ENCODE measurements at places on chromosomes 3 and 15.

DNA sequence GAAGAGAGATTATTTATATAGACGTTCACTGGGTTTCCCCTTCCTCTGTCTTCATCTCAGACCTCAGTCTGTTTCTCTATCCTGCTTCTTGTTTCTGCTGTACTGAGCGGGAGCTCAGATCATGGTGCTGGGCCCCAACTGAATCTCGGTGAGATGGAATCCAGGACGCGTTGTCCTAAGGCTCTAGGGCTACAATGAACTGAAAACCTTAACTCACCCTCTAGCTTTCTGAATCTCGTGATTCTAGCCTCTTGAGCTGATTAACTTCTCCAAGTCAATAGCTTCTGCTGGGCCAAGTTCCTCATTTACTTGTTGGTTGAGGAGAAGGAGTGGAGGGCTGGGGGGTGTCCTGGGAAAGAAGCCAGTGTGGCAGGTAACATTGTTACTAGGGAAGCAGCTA, 32.7 kb upstream of the MAP3K13 start:
- no peak for DNase-seq

DNA sequence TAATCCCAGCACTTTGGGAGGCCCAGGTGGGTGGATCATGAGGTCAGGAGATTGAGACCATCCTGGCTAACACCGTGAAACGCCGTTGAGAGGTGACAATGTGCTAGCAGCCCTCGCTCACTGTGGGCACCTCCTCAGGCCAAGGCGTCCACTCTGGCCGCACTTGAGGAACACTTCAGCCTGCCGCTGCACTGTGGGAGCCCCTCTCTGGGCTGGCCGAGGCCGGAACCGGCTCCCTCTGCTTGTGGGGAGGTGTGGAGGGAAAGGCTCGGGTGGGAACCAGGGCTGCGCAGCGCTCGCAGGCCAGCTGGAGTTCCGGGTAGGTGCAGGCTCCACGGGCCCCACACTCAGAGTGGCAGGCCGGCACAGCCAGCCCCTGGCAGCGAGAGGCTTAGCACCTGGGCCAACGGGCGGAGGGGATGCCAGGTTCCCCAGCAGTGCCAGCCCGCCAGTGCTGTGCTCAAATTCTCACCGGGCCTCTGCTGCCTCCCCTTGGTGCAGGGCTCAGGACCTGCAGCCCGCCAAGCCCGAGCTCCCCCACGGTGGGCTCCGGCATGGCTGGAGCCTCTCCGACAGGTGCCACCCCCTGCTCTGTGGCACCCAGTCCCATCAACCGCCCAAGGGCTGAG, 253.6 kb downstream of the CNTN4 start:
- DNase-seq: no peak

DNA sequence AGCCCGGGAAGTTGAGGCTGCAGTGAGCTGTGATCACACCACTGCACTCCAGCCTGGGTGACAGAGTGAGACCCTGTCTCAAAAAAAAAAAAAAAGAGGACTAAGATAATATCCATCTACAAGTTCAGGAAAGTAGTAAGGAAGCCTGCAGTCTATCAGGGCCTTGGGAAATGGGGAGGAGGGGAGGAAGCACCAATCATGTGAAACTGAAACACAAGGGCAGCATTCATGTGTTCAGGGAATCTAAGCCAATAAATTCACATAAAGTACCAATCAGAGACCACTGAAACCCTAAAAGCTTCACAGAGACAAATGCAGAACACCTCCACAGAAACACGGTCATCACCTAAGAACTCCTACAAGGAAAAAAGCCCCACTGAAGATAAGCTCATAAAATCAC, 22.9 kb upstream of the HHATL start:
- DNase-seq: no peak

GRCh38 chr3:53067567-53067966, 21.7 kb upstream of the SFMBT1 start:
- DNase-seq: no peak

- DNase-seq: no peak
Measured at GRCh38 chr3:148459931-148460513, 237.7 kb upstream of the AGTR1 start.

DNA sequence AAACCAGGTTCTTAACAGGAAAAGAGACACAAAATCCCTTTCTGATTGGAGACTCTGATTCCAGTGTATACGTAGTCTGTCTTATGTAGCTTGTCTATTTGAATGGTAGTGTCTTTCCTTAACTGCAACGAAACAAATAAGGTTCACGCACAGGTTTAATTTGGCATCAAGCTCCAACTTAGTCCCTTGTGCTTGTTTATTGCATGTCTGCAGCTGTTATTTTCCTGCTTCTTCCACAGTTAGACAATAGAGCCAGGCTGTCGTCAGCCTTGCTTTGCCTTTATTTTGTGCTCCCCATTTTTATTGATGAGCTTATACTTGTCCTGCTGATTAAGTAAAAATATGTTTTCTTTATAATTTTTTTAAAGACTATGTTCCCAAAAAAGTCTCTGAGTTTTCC, 152.7 kb upstream of the CDIN1 start:
- DNase-seq: no peak

DNA sequence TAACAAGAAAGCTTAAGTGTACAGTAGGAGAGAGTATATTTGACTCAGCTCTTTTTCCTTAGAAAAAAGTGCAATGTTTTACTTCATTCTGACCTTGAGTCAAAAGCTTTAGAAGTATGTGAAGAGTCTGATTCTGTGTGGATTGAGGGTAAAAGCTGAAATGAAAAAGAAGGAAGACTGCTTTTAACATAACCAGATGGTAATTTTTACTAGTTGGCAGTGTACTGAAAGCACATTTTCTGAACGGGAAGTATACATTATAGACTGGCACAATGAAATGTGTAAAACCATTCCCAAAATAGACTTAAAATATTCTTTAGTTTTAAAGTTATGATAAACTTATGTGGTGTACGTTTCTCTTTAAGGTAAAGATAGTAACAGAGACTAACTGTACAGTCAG, 197.8 kb upstream of the ZNF717 start:
- no peak for DNase-seq

- DNase-seq: no peak
Measured at GRCh38 chr15:38761681-38762080, 197.1 kb upstream of the RASGRP1 start.

GRCh38 chr3:129598000-129598381, 8.5 kb downstream of the PLXND1 start:
- DNase-seq: no peak

- no peak for DNase-seq
Measured at GRCh38 chr3:85007195-85008094, 48.7 kb downstream of the CADM2 start.

Data from cerebellar nuclear complex (tissue), 1 donor.